AML-193 (cell line): ENCODE measurements at places on chromosomes 4 and X.

GRCh38 chr4:18859468-18859867 is 837.9 kb upstream of the LCORL start:
- no peak for DNase-seq

- DNase-seq: no peak
These were observed 505.4 kb upstream of the PITX2 start for GRCh38 chr4:111128327-111128726.

DNA sequence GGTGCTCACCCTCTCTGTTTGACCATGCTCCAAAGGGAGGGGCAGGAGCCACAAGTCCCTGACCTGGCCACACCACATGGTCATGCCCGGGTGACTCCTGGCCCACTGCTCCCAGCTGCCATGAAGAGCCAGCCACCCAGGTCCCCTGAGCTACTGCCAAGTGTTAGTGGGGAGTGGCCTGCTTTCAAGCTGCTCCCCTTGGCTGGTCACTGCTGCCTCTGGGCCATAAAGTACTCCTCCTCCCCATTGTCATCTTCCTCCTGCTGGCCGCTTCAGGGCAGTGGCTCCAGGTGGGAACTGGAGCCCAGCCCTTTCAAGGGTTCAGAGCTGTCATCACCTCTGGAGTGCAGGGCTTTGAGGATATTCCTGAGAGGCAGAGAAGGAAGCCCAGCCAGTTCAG is 27.3 kb upstream of the RBBP7 start:
- no peak for DNase-seq

DNA sequence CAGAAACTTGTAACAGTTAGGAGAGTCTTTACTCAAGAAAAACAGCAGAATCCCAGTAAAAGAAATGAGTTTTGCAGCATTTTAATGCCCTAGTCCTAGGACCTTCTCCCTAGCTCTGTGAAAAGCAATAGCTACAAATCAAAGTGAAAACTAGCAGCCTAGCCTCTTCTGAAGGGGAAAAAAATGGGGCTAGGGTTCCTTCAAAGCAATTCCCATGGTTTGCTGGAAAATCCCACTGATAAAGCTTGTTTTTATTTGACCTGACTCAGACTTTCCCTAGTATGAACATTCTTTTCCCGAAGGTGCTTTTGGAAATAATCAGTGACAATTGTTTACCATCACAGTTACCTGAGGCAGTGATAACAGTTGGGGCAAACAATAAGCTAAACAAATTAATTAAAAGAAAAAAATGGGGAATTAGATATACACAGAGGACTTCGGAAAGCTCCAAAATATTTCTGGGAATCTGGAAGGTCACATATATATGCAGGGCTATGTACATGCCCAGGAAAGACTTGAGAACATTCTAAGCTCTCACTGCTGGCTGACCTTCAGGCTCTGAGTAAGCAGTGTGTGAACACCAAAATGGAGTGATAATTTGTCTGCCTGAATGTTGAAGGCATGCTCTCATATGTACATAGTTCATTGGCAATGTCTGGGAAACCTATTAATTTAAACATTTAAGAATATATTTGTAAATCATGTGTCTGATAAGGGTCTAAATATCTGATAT is 285.9 kb downstream of the KCTD8 start:
- no peak for DNase-seq

DNA sequence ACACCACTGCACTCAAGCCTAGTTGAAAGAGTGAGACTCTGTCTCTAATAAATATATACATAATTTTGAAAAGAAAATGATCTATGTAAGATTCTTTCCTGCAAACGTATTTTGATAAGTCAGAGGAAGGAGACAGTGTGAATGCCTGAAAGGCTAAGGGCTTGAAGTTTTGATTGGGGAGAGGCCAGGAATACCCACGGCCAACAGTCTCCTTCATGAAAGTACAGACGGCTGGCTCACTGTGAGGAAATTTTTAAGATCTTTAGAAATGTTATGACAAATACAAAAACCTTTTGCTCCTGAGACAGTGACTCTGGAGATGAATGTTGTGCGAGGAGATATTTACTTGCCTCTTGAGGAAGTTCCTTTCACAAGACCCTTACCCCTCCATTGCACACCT is 111.4 kb upstream of the KLHL13 start:
- DNase-seq: no peak

- DNase-seq: no peak
These were observed 14.7 kb upstream of the KLHL8 start for GRCh38 chr4:87235020-87235671.

GRCh38 chr4:6338951-6339817 is 69.5 kb downstream of the WFS1 start:
- no peak for DNase-seq
